ENCODE measurements at places on chromosomes 7 and 10.

DNA sequence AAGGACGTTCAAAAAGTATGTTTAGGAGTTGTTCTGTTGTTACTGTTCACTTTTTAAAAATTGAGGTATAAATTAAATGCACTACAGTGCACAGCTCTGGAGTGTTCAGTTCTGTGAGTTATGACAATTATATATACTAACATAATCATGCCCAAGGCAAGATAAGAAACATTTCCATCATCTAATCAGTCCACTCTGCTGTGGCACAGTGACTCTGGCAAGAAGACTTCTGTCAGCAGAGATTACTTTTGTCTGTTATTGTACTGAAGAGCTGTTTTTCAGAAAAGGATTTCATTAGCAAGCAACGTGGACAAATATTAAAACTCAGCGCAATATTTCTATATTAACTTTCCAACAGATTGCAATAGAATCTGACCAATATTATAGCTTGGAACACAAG, 32.0 kb downstream of the ICA1 start:
- DNase-seq, result no peak

DNA sequence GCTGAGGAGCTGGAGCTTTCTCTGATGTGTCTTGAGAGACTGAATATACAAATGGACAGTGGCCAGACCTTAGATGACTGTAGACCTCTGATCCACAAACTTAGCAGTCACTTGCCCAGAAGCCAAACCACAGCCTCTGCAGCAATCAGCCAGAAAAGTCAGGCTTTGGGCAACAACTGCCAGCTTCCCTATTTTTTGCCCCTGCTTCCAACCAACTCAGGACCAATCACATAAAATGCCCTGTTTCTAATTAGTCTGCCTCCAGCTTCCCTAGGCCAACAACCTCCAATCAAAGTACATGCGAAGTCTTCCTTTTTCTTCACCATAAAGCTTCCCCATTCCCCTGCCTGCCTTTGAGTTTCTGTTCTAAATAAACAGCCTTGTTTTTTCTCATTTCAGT, 37.8 kb upstream of the CACUL1 start:
- DNase-seq, result no peak

GRCh38 chr7:129768614-129769399, 157.3 kb downstream of the NRF1 start:
- no peak for DNase-seq

DNA sequence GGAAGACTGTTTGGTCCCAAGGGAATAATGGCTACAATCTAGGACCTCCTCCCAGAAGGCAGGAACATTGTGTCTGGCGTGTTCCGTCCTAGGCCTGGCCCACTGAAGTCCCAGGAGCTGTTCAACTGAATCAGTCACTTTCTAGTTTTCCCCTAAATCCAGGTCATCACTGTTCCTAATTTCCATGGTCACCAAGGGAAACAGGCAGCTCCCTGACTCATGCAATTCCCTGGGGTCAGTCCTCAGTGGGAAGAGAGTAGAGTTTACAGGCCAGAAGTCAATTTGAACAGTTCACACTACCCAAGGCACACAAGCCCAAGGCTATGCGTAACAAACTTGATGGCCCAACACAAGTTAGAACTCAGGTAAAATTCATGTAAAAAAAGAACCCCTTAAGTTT, 44.0 kb downstream of the CREB3L2 start:
- DNase-seq, result no peak

DNA sequence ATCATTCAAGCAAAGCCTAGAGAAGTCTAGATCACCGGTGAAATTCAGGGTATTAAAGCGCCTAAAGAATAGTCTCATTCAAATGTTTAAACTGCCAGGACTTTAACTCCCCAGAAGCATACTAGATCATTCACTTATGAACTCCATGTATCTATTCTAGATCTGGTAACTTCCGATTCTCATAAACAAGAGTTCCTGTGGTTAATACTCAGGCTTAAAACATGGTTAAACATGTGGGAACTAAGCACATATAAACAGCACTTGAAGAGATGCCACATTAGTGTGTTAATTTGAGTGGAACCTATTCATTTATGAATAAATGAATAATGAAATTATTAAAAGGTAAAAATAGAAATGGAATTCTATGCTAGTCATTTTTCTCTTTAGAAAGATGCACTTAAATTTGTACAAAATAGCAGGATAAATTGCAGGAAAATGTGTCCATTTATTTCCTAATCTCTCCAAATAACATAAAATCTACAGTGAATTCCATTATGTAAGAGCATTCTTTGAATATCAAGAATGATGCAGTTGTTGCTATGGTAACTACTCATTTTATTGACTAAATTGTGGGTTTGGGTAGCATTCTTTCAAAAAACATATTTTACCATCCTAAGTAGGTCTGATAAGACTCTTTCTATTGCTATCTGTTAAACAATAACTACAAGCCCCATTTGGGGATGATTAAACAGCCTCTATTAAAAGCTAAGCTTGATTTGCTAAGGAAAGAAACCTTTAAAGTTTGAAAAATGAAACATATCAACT, 147.6 kb upstream of the TMEM168 start:
- no peak for DNase-seq
